ENCODE measurements at places on chromosomes 1 and 21. TPM values are rescaled to one million over a fixed set of nuclear protein-coding genes. Genes with fewer than 3 reads are reported as not detected.

Gene CFAP141
- polyA plus RNA-seq = not detected

Gene CLEC20A
- polyA plus RNA-seq = 0.79 TPM

Gene LIPI
- polyA plus RNA-seq = 0.43 TPM

Gene TTC34
- 0.04 TPM for polyA plus RNA-seq

Gene THEM5
- polyA plus RNA-seq = 0.42 TPM

Gene LMX1A
- polyA plus RNA-seq = not detected

Data from Purkinje cell (primary cell).